ENCODE measurements at places on chromosomes 6 and 20. TPM values are rescaled to one million over a fixed set of nuclear protein-coding genes. Genes with fewer than 3 reads are reported as not detected.

DNA sequence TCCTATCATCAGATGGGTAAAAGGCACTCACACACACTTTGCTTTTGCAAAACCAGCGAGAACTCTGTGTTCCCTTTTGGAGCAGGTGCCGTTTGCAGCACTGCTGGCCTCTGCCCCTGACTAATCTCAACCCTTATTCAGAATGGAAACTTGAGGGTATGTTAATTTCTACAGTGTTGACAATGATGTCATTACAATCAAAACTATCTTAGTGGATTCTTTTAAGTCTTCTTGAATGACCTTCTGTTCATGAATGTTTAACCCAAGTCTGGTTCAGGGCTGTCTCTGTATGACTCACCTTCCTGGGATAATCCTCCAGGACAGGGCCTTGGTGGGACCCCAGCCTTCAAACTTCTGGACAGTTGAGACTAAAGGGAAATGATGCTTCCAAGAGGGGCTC lies 197.9 kb downstream of the CDH4 start:
- no peak for DNase-seq

TAGAP gene
- total RNA-seq: 22.7 TPM

DNA sequence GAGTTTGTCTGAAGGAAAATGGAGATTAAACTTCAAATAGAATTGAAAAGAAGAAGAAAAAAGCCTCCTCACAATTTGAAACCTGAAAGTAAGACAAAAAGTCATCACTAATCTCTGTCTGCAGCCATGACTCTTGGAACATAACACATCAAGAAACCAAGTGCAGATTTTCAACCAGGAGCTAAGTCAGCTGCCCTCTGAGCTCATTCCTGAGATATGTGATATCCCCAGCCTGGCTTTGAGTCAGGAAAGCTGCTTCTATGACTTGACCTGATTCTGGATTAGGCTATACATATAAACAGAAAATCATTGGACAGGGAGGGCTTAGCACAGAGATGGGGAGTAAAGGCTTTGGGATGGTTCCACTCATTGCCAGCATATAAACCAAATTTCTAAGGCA lies 891.4 kb downstream of the TFAP2A start:
- no peak for DNase-seq

- DNase-seq: no peak
Measured at GRCh38 chr20:46464451-46464850, 48.9 kb downstream of the ZNF334 start.

GRCh38 chr6:160756021-160756420 lies 54.0 kb downstream of the PLG start:
- no peak for DNase-seq

TFAP2C gene
- total RNA-seq: not detected

KIFC1 gene
- total RNA-seq: 176 TPM

CAGE1 gene
- total RNA-seq: 0.27 TPM

DNA sequence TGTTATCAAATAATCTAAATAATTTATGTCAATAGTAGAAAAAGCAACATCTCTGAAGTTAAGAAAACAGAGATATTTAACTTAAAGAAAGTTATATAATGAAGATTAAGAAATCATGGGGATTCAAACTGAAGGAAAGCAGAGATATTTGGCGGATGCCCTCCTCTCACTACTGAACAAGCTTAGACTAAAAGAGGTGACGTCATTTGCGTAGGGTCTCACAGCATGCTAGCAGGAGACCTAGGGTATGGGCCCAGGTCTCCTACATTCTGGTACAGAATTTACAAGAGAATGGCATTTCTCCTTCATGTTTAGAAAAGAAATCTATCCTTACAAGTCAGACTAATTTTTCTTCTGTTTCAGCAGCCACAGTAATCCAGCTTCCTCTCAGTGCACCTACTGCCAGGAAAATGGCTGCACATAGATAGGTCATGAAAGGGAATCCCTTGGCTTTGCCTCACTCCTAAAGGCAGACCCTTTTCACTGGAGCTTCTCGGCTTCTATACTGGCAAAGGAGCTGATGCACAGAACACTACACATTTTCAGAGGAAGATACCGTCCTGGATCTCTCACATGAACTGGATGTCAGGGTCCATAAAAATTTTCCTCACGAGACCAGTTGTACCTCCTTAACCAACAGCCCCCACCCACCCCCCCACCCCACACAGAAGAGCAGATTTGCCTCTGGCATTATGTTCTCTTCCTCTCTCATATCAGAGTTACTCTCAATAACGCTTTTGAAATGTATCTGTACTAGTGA lies 41.8 kb upstream of the DST start:
- DNase-seq: no peak

DNA sequence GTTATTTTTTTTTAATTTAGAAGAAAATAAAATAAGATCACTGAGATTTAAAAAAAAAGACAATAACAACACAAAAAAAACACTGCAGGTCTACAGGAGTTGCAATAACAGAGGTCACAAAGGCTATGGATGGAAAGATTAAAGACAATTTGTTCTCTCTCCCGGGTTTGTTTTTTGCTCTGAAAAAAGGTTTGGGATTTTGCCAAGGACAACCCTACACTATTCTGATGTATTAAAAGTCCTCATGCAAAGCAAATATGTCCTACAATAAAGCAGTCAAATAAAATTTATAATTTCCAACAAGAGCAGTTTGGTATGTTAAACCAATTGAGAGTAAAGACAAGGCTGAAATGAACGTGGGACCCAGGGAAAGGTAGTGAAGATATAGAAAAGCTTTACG lies 55.6 kb downstream of the PTPRK start:
- no peak for DNase-seq

DNA sequence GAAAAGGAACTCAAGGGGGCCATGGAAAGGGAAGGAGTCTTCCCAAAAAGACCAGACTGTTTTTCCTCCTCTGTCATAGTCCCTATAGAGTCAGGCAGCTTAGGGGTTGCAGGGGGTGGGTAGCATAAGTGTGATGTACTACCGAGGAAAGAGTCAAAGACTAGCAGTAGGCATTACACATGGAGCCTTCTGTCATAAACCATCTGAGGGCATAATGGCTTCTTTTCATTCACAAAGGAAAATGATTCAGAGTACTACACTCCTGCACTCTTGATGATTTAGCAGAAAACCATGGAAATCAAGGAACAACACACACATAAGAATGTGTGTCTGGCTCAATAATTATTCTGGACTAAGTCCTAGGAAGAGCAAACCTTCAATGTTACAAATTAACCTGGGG lies 14.9 kb downstream of the PLN start:
- no peak for DNase-seq

GRCh38 chr20:6764619-6765018 lies 2.9 kb upstream of the BMP2 start:
- DNase-seq: no peak

DNA sequence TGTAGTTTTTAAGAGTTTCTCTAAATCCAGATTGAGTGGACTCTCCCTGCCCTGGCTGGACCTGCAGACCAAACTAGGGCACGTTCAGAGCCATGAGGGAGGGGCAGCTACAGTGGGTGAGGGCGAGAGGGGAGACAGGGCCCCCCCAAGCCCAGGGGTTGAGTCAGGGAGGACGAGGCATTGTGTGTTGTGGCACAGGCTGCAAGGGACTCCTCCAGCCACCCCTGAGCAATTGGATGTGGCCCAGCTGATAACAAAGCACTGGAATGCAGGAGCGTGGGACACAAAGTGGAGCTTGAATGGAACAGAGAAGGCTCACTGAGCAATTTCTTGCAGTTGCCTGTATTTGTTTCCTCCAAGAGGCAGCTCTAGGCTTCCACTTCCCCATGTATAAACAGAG lies 43.5 kb upstream of the MYL9 start:
- no peak for DNase-seq

DNA sequence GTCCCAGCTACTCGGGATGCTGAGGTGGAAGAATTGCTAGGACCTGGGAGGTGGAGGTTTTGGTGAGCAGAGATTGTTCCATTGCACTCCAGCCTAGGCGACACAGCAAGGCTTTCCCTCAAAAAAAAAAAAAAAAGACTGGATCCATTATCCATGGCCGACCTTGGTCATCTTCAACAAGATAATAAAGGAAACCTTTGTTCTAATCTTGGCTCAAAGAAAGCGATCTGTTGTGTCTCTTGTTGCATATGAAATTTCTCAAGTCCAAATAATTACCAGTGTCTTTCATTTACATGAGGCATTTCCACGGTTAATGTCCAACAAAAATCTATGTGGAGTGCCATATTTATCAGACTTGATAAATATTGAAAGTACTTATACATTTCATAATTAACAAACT lies 23.7 kb upstream of the KIF16B start:
- no peak for DNase-seq

GRCh38 chr20:53597030-53597482 lies 3.4 kb upstream of the ZNF217 start:
- no peak for DNase-seq

SLC22A2 gene
- not detected for total RNA-seq

- no peak for DNase-seq
Measured at GRCh38 chr20:51431321-51431720, 111.2 kb downstream of the NFATC2 start.

SIRPD gene
- total RNA-seq: not detected

GRCh38 chr6:149751239-149751638 lies 1.7 kb downstream of the PCMT1 start:
- no peak for DNase-seq

GRCh38 chr20:47067776-47068175 lies 173.1 kb downstream of the EYA2 start:
- DNase-seq: no peak

- DNase-seq: no peak
Measured at GRCh38 chr6:23334360-23334759, 765.0 kb downstream of the HDGFL1 start.

IRAK1BP1 gene
- total RNA-seq: 8.1 TPM

MEP1A gene
- not detected for total RNA-seq

- no peak for DNase-seq
Measured at GRCh38 chr6:5590187-5590586, 328.9 kb downstream of the FARS2 start.

GRCh38 chr20:62800314-62801259 lies 4.0 kb upstream of the OGFR start:
- DNase-seq: no peak

DNA sequence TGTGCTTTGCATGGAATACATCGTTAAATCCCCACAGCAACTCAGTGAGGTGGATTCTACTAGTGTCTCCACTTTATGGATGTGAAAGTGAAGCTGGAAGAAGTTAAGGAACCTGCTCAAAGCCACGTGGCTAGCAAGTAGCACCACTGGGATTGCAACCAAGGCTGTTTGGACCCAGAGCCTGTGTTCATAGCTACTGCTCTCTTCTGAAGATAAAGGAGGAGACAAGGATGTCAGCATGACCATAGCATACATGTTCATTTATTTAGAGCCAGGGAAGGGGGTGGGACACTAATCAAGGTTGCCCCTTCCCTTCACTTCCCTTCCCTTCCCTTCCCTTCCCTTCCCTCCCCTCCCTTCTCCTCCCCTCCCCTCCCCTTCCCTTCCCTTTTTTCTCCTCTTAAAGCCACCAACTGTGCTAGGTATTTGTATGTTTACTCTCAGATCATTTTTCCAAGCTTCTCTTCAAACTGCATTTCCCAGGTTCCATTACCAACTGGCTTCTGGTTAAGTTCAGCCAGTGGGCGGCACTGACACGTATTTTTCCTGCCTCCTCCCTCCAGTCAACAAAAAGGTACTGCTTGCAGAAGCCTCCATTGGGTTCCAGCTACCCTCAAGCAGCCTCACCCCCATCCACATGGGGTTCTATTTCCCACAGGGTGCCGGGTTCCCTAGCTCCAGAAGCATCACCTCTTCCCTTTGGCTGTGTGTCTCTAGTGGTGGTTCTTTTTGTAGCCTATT lies 134.9 kb downstream of the BCAS1 start:
- peak; percentile 53 for DNase-seq

GRCh38 chr6:90536520-90536919 lies 50.4 kb downstream of the MAP3K7 start:
- no peak for DNase-seq

GRCh38 chr20:57993716-57994431 lies 234.6 kb downstream of the ANKRD60 start:
- DNase-seq: no peak

GRCh38 chr20:32510601-32511357 lies 74.4 kb downstream of the NOL4L start:
- DNase-seq: no peak

GRCh38 chr6:71326611-71327010 lies 38.0 kb downstream of the OGFRL1 start:
- no peak for DNase-seq

DNA sequence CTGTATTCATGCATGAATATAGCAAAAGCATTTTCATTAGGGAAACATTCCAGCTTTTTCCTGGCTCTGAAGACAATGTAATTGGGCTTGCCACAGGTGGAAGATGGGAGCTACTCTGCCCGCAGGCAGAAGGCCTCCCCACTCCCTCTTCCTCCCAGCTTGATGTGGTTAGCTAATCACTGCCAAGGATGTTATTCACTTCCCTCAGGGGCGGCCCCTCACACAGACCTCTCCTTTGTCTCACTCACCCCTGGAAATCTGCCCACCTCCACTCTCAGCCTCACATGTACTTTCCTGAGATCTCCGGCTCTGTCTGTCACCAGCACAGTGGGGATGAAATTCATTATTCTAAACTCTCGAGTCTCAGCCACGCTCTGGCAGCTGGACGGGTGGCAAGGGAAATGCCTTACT lies 100.7 kb downstream of the ANKRD60 start:
- no peak for DNase-seq

- DNase-seq: no peak
Measured at GRCh38 chr20:40961176-40961575, 67.4 kb upstream of the TOP1 start.

- DNase-seq: no peak
Measured at GRCh38 chr20:7333841-7334240, 566.4 kb downstream of the BMP2 start.

Data from OCI-LY7 (cell line).